ENCODE measurements at places on chromosomes 2 and 18.

- DNase-seq = no peak
Observed at GRCh38 chr2:1683297-1683696, 61.0 kb downstream of the PXDN start.

DNA sequence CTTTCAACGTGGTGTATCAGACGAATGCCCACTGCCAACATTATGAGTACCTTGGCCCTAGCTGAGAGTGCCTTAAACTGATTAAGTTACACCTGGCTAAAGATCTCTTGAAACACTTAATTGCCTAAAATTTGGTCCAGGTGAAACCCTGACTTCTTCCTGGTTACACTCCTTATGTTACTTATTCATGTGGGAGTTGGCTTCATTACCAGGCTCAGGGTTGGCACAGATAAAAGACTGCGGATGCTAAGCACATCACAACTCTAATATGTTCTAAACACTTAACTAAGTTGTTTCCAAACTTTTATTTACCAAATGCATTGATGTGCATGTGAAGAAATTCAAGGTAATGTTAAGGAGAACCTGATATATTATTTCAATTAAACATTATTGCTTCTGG, 298.9 kb downstream of the TCF4 start:
- DNase-seq = no peak

DNA sequence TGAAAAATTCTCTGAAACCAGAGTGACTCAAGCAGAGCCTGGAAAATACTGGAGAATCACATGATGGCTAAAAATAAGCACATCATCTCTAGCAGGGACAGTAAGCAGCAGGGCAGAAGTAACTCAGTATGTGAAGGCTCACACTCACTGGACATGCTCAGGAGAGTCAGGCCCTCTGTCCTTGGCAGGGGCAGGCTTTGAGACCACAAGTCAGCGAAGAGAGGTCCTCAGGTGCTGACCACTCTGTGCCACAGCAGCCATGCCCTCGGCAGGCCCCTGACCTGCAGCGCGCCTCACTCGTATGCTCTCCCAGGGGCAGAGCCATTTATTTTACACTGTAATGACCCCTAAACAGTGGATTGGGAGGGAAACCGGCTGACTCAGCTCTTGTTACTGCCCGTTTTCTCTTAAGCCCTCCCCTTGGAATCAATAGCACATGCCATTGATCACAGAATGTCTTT, 76.8 kb downstream of the MAPRE2 start:
- DNase-seq = no peak

GRCh38 chr18:35443434-35443833, 54.3 kb downstream of the INO80C start:
- no peak for DNase-seq

DNA sequence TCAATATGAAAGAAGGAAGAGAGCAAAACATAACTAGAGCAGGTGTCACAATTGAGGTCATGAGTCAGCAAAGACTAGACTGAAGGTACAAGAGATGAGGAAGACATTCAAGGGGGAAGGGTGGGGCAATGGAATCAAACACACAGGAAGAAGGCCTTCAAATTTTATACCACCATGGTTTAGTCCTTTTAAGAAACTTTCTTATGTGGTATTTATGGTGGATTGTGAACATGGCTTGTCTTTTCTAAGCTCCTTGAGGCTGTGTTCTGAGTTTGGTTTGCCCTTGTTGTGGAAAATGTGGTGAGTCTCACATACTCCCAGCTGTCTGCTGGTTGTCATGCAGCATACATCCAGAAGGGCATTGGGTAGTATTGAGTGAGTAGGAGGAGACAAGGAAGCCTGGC, 62.1 kb downstream of the NABP1 start:
- no peak for DNase-seq

DNA sequence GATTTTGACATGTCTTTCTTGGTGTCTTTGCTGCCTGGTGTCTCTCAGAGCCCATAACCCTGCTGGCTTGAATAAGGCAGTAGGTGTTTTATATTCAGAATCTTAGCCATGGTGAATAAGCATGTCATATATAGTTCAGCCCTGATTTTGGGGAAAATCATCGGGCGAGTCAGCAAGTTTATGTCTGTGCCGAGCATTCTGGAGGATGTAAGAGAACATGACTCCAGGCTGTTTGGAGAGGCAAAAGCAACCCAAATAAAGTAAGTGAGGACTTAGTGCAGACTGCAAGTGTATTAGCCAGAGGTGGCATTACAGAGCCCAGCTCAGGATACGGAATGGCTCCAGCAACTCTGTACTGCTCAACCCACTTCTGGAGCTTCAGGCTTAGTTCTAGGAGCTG, 50.3 kb downstream of the TCF7L1 start:
- DNase-seq = no peak

GRCh38 chr18:79630281-79631095, 49.1 kb upstream of the CTDP1 start:
- no peak for DNase-seq

- no peak for DNase-seq
Observed at GRCh38 chr2:212894026-212894425, 257.4 kb downstream of the IKZF2 start.

DNA sequence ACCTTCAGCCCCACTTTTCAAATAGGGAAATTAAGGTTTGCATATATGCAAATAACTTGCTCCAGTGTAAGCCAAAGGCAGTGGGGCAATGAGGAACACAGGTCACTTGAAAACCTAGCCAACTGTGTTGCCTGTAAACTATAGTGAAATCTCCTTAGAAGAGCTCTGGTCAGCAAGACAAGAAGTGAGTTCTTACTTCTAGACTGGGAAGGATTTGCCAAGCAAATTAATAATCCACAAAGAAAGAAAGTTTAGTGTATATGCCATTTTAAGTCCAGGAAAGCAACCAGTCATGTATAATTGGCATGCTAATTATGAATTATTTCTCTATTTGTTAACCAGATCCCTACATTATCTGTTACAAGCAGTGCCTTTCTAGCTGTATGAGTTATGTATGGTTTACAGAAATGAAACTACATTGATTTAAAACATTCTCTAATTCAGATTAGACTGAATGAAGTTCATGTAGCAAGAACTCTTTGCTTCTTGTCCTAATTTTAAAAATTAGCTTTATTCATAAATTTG, 129.9 kb downstream of the MTX2 start:
- DNase-seq = no peak

GRCh38 chr2:2698182-2699120, 367.4 kb upstream of the MYT1L start:
- DNase-seq = peak; percentile 64

DNA sequence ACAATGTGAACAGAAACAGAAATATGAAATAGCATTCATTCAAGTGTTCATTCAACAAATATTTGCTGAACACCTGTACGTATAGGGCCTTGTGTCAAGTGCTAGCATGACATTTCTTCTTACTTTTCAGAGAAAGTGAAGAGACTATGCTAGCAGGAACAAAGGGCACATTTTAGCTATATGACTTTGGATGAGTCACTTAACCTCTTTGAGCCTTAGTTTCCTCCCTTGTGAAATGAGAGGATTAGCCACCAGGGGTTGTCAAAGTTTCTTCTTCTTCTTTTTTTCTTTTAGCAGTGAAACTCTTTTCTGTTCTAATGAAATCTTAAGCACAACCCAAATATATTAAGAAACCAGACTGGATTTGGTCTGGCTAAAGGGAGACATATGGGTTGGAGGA, 53.1 kb downstream of the FIGN start:
- no peak for DNase-seq

DNA sequence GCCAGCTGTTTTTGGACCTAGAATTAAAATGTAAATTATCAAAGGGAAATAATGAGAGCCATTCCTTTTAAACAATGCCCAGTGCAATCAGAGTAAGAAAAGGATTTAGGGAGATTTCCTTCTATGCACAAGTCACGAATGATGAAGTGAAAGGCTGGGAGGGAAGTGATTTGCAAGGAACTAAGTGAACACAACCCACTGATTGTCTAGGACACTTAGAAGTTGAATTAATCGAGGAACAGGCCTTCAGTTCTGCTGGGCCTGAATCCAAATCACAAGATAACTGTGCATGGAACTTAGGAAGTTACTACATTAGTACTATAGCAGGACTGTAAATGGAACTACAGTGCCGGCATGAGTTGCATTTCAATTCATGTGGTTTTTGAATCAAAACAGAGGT, 17.7 kb downstream of the MAP2 start:
- no peak for DNase-seq

DNA sequence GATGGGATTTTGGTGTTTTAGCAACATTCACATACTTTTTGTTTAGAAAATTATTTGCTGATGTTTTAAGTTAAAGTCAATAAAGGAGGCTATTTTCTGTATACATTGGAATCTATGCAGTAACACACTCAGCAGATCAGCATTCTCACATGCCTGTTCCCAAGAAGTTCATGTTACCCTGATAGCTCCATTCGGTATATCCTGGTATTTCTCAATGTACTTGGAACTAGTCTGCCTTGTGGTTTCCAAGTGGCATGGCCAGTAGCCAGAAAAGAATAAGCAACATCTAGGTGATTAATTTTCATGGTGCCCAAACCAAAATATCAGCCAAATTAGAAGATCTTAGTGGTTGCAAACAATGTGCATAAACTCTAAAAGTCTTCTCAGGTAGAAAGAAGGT, 5.2 kb upstream of the NCAPH start:
- no peak for DNase-seq

DNA sequence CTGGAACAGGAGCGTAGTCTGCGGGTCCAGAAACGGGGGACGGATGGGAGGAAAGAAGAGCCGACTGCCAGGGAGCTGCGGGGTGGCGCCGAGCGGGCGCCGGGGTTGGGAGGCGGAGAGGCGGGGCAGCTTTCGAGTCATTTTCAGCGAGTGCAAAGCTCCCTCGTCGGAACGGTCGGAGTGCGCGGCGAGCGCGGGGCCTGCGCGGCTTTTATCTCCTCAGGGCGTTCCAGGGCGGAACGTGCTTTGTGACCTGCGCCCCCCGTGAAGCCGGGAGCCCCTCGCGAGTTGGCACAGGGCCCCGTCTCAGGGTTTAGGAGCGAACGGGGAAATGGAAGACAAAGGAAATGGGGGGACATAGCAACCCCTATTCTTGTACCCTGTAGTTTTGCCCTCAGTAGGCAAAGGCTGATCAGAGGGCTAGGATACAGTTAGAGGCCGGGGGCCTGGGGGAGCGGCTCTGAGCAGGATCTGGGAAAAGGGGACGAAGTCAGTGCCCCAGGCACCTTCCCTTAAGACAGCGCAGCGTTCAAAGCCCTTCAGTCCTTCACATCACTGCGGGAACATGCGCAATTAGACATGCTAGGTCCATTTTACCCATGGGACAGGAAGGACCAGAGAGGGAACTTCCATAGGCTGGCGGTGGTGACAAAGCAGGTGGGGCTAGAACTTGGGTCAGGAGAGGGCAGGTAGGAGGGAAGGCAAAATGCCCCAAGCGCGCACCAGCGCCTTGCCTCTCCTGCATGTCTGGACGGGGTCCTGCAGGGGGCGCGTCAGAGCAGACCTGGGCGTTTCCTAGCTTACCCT, 60.1 kb upstream of the IL1RL1 start:
- no peak for DNase-seq

DNA sequence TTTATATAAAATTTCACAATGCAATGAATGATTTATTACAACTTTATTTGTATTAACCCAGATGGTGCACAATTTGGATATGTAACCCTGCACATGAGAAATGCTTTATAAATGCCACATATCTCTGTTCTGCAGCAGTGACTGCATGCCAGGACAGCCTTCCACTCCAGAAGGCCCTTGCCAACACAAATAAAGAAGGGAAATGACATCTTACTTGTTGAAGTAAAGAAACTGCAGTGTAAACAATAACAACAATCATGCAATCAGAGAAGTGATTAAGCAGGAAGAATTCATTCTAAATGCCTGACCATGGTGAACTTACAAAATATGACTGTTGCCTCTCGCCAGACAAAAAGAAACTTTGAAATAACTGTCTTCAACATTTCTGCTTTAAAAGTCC, 129.9 kb upstream of the CHST9 start:
- no peak for DNase-seq

DNA sequence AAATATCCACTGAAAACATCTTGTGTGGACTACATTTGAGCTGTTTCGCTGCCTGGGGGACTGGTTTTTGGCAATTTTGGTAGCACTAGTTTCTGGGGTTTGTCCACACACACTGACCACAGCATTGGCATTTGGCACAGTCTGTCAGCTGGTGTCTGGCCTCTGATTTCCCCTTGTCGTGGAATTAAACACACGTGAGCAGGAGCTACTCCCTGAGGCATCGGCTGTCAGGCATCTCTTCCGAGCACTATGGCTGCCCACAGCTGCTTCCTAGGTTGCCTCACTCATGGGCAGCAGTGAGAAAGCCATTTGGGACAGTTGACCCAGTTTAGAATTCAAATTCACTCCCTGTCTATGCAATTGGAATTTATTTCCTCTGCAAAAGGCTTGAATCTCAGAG, 46.8 kb upstream of the FZD5 start:
- DNase-seq = no peak

DNA sequence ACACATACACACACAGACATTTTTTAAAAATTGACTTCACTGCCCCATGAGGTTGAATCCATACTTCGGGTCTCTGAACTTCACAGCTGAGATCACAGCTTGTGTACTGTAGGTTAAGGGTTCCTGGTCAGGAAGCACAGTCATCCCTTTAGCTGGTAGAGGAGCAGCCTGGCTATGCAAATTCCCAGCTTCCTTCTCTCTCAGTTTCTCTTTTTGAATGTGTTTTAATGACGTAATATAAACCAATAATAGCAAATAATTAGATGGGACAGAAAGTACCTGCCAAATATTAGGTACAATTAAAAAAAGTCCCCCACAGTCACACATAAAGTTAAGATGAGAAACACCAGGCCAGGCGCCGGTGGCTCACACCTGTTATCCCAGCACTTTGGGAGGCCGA, 178.7 kb downstream of the ZNF385B start:
- no peak for DNase-seq

DNA sequence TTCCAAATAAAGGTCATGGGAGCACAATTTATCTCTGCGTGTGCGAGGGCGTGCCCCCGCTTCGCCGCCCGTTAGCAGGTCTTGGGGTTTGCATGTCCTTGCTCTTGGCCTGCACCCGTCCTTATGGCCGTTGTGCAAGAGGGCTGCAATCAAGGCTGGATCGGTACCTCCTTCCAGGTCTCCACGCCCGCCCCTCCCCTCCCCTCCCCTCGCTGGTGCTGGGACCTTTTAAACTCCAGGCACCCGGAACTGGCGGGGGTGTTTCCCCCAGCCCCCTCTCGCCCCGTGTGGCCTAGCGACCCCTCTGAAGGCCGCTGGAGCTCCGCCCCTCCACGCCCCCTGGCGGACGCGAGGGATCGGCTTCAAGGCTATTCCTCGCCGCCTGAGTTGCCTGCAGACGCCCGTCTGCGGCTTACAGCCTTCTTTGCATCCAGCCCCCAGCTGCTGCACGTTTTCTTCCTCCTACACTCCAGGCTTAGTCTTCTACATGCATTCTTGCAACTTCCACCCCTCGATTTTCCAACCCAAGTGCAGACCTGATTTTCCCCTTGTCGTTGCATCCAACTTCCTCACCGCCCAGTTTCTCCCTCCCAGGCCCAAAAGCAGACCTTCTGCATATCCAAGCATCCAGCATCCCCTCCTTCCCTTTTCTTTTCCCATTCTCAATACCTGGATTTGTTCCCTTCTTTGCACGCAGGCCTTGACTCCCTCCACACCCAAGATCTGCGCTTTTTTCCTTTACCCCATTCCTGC, 577 bp downstream of the IDH1 start:
- peak; percentile 79 for DNase-seq

GRCh38 chr18:22412176-22412911, 5.4 kb downstream of the CTAGE1 start:
- DNase-seq = no peak

GRCh38 chr2:62143696-62144095, 52.2 kb upstream of the B3GNT2 start:
- no peak for DNase-seq

- DNase-seq = no peak
Observed at GRCh38 chr2:22283436-22283835, 1101.5 kb upstream of the KLHL29 start.

Data from SHP77 (cell line).